ENCODE measurements at places on chromosomes 6 and 20. TPM values are rescaled to one million over a fixed set of nuclear protein-coding genes. Genes with fewer than 3 reads are reported as not detected.

GRCh38 chr6:28205879-28206278 lies 19.2 kb upstream of the ZSCAN9 start:
- no peak overlapping the region for H3K27ac ChIP-seq
- H3K27me3 ChIP-seq = peaks cover 80% of the 10 kb centered on the region
- H3K4me3 ChIP-seq = no peak overlapping the region
- no peak for DNase-seq
- no peaks in the 10 kb centered on the region for H3K36me3 ChIP-seq

GRCh38 chr6:112310439-112311125 lies 36.5 kb upstream of the RFPL4B start:
- H3K4me3 ChIP-seq = no peak overlapping the region
- no peaks in the 10 kb centered on the region for H3K36me3 ChIP-seq
- H3K27me3 ChIP-seq = no peaks in the 10 kb centered on the region
- DNase-seq = no peak
- no peaks in the 10 kb centered on the region for H3K4me1 ChIP-seq

GRCh38 chr6:74969591-74970267 lies 236.1 kb downstream of the COL12A1 start:
- H3K4me1 ChIP-seq = no peaks in the 10 kb centered on the region
- H3K36me3 ChIP-seq = no peaks in the 10 kb centered on the region
- no peak overlapping the region for H3K4me3 ChIP-seq
- DNase-seq = no peak

- no peak overlapping the region for H3K27ac ChIP-seq
- no peaks in the 10 kb centered on the region for H3K36me3 ChIP-seq
- H3K4me1 ChIP-seq = no peaks in the 10 kb centered on the region
- DNase-seq = no peak
- H3K4me3 ChIP-seq = no peak overlapping the region
- H3K27me3 ChIP-seq = no peaks in the 10 kb centered on the region
Measured at GRCh38 chr6:25232479-25232878, 46.7 kb upstream of the CARMIL1 start.

GRCh38 chr6:112744827-112745226 lies 397.7 kb downstream of the RFPL4B start:
- H3K4me3 ChIP-seq = no peak overlapping the region
- DNase-seq = no peak
- no peaks in the 10 kb centered on the region for H3K36me3 ChIP-seq
- H3K27ac ChIP-seq = no peak overlapping the region
- H3K4me1 ChIP-seq = no peaks in the 10 kb centered on the region
- H3K27me3 ChIP-seq = no peaks in the 10 kb centered on the region

The HUS1B gene
- 0.80 TPM for total RNA-seq

The TSHZ2 gene
- total RNA-seq = 12.9 TPM

The TMEM244 gene
- total RNA-seq = not detected

The SLC35F1 gene
- total RNA-seq = 1.1 TPM

Data from transverse colon (tissue), 4 donors.